ENCODE measurements at places on chromosomes 12 and 14.
A peak's percentile ranks its signal among the peaks of the same experiment; 100 is the strongest.

GRCh38 chr12:98738002-98738401, 92.9 kb downstream of the APAF1 start:
- DNase-seq = no peak

GRCh38 chr12:69575346-69575745, 9.9 kb upstream of the CCT2 start:
- no peak for DNase-seq

DNA sequence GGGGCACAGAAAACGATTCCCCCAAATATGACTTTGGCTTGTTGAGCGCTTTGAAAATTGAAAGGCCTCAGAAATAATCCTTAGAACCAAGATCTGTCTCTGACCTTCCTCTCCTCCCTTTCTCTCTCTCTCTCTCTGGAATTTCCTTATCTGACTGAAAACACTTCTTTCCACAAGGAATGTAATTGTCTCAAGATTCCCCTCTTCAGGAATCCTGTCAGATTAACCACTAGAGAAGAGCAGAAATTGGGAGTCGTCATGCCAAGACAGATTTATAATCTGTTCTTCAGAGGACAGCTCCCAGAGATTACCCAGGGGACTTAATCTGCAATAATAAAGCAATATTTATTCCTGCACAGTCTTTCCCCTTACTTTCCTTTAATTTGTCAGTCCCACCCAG, 317.6 kb downstream of the ACSS3 start:
- no peak for DNase-seq

GRCh38 chr12:50070314-50071060, 13.1 kb downstream of the ASIC1 start:
- DNase-seq = peak; percentile 61

GRCh38 chr12:51373187-51373586, 18.0 kb downstream of the GALNT6 start:
- DNase-seq = no peak

DNA sequence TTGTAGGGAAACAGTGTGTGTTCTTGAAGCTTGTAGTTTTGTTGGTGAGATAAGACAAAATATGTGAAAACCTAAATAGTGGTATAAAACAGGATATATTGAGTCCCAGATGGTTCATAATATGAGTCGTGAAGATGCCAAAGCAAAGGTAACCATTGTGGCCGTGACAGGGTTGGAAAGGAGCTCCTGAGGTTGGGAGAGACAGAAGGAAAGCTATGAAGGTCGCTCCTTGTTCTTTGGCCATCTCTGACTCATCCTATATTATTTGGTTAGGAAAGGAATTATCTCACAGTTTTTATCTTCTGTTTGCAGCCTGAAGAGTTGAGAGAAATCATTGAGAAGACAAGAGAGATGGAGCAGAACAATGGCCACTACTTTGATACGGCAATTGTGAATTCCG, 27.1 kb downstream of the ATP6V1D start:
- no peak for DNase-seq

- no peak for DNase-seq
Observed at GRCh38 chr12:132295101-132295526, 34.3 kb downstream of the GALNT9 start.

- no peak for DNase-seq
Observed at GRCh38 chr12:108048686-108049085, 80.4 kb upstream of the WSCD2 start.

DNA sequence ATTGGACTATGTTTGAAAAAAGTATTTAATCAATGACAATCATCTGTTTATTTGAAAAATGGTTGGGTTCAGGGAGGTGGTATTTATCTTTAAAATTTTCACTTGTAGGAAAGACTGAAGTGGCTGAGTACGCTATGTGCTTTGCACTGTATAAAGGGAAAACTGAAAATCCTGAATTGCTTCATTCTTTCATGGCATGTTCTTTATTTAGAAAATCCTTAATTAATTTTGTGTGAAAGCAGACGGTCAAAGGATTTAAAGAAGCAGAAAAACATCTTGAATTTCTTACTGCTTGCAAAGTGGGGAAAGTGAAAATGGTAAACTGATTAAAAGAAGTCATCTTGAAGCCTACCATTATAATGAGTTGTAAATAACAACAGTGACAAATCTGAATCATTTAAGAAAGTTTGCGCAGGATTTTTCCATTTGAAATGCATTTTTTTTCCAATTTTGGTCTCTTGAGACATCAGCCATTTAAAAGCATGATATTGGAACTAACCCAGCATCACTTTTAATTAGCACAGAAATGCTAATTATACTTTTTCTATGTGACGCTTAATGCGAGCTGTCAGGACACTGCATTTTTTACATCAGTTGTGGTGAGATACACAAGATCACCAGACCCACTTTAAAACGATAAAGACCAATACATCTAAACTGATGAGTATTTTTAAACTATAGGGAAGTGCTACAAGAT, 169.0 kb downstream of the NEDD1 start:
- DNase-seq = no peak

GRCh38 chr14:55512421-55512820, 67.6 kb upstream of the KTN1 start:
- DNase-seq = no peak

DNA sequence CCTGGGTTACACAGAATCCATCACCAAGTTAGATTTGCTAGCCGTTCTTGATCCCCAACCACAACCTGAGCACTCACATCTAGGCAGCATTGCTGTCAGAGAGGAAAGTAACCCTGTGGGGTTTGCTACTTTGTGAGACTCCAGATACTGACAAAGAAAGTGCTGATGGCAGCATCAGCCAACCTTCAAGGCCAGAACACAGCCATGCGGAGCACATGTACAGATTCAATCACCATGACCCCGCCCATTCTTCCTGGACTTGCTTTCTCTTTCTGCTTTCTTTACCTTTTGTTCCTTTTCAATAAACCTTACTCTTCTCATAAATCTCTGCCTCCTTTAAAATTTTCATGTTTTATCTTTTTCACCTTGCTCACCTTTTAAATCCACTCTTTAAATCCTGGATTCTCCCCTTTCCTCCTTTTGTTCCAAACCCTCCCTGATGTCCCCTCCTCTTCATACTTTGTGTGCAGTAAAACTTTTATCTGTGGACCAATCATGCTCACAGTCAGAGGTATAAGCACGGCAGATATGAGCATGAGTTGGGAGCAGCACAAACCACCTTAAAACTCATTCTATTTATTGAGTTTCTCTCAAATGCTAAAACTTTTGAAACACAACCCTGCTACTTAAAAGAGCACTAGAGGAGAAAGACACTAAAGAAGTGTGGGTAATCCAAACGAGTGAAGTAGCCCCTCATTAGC, 21.9 kb upstream of the CERS5 start:
- no peak for DNase-seq

DNA sequence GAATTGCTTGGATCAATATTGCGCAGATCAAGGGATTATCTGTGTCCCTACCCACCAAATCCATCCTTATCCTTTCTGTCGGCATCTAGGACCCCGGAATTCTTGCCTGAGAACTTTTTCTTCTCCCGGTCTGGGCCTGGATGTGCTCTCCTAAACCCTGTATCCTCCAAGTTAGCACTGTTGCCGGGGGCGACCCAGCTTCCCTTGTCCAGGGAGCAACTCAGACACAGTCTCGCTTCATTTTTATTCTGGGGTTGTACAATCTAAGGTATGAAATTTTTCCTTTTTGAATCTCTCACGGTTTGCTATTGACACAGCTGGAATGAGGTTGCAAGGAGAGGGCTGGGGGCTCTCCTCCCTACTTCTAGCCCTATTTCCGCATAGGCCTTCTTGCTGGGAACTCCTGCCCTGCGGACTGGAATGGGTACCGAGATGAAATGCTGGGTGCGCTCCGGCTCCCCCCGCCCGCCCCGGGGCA, 403 bp upstream of the PNP start:
- DNase-seq = no peak

- DNase-seq = no peak
Observed at GRCh38 chr12:29818916-29819623, 35.3 kb upstream of the TMTC1 start.

- DNase-seq = no peak
Observed at GRCh38 chr14:42628602-42629001, 1021.9 kb downstream of the LRFN5 start.

DNA sequence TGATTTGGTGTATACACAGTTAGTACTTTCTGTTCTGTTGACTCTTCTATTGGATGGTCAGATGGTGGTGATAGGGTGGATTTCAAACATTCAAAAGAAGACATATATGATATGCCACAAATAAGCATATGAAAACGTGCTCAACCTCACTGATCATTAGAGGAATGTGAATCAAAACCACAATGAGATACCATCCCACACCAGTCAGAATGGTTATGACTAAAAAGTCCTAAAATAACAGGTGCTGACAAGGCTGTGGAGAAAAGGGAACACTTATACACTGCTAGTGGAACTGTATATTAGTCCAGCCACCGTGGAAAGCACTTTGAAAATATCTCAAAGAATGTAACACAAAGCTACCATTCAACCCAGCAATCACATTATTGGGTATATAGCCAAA, 425.5 kb downstream of the C12orf50 start:
- no peak for DNase-seq

GRCh38 chr14:101196795-101197590, 293.5 kb upstream of the RTL1 start:
- DNase-seq = no peak

Data from stimulated activated CD4-positive, alpha-beta T cell treated with anti-CD3 and anti-CD28 coated beads, Interleukin-4, amount 100 ng/mL, for 4 hours (primary cell).